ENCODE measurements at places on chromosomes 3 and 15.

DNA sequence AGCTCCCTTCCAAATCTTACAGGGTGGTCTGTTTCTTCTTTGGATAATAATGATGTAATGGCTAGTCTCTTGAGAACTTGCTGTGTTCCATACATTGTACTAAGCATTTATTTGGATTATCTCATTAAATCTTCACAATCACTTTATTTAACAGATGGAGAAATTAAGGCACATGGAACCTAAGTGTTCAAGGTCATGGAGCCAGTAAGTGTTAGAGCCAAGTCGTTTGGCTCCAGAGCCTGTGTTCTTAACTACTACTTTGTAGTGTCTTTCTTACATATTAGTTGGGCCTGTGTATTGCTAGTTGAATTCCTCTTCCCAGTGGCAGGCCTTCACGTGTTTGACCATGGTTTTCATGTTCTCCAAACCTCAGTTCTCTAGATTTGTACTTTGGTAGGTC is 177.8 kb downstream of the ATG7 start:
- no peak for DNase-seq

GRCh38 chr3:27573780-27574437 is 89.7 kb upstream of the SLC4A7 start:
- DNase-seq = no peak

DNA sequence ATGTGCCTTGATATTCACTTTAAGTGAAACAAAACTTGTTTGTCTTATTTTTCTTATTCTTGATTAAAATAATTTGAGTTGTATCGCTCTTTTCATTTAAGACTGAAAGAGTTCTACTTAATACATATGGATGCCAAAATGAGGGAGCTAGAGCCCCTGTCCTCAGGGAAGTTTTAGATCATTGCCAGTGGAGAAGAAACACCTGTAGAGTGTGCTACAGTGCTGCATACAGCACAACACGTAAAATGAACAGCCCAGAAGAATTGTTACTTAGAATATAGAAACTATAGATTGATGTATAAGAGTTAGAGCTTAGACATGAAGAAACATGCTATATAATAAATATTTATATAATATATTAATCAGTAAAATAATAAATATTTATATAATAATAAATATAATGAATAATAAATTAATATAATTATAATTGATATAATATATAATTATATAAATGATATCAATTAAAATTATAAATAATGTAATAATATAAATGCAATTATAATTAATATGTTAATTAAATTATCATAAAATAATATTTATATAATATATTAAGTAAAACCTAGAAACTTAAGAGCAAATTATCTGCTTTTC is 1234.7 kb downstream of the ROBO2 start:
- no peak for DNase-seq

GRCh38 chr15:77982127-77982490 is 95.4 kb downstream of the TBC1D2B start:
- DNase-seq = no peak

GRCh38 chr3:64079369-64080150 is 56.3 kb upstream of the PSMD6 start:
- no peak for DNase-seq

GRCh38 chr3:67239353-67239752 is 241.2 kb downstream of the KBTBD8 start:
- DNase-seq = no peak

DNA sequence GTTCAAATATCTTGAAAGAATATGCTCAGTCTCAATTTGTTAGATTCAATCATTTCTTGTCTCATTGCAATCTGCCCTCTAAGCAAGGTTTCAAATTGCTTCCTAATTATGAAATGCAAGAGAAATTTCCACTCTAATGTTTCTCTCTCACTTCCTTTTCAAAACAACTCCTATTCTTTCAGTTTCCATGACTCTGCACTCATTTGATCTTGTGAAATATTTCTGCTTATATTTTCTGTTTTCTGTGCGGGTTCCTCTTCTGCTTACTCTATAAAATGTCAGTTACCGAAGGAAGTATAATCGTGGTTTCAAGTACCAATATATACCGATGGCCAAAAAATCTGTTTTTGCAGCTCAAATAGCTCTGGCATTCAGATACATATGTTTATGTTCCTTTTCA is 521.9 kb upstream of the NAALADL2 start:
- no peak for DNase-seq

DNA sequence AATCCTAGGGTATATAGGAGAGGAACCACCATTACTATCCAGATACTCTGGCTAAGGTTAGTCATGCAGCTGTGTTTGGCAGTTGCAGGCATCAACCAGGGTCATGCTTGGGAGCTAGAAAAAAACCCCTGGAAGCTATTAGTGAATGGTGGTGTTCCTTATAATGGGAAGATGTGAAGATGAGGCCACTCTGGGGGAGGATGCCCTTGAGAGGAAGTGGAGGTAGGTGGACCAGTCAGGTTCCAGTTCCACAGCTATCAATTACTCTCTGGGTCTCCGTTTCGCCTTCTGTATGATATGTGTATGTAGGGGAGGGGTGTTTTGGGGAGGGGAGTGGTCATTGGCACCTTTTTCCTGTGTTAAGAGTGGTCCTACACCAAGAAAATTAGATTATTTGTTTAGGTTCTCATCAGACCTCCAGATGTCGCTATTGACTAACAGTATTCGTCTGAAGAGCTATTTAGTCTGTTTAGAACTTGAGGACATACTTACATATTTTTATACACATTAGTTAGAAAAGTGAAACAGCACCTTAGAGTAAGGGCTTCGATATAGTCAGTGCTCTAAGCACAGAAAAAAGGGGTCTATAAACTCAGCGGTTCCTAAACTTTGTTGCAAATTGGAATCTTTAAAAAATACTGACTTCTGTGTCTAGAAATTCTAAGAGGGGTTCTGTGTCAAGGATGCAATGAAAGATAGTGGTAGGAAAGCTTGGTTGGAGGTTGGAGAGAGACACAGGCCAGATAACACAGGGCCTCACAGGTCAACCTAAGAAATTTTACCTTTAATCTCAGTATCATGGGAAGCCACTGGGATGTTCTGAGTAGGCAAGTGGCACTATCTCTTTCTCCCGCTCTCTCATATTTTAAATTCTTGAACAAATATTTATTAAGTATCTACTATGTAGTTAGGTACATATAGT is 9.1 kb upstream of the HPS3 start:
- DNase-seq = no peak

DNA sequence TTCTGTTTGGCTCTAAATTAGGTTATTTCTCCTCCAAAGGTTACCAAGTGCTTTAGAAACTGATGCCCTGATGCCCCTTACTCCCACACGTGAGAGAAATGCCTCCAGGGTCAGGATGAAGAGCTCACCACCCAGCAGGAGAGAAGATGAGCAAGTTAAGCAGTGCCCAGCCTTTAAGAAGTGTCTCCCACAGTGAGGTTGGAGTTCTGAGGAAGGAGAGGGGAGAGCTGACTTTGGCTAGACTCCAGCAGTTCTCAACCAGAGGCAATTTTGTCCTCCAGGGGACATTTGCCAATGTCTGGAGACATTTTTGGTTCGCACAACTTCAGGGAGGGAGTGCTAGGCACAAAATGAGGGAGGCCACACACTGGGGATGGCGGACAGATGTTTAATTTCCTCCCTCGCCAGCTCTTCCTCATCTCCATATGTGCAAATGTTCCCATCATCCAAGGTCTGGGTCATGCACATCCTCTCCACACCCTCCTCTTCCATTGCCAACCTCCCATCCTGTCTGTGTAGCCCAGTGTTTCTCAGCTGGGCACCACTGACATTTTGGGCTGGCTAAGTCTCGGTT is 50.6 kb upstream of the SLC7A14 start:
- DNase-seq = no peak

GRCh38 chr15:33211176-33211808 is 16.8 kb upstream of the FMN1 start:
- DNase-seq = no peak

DNA sequence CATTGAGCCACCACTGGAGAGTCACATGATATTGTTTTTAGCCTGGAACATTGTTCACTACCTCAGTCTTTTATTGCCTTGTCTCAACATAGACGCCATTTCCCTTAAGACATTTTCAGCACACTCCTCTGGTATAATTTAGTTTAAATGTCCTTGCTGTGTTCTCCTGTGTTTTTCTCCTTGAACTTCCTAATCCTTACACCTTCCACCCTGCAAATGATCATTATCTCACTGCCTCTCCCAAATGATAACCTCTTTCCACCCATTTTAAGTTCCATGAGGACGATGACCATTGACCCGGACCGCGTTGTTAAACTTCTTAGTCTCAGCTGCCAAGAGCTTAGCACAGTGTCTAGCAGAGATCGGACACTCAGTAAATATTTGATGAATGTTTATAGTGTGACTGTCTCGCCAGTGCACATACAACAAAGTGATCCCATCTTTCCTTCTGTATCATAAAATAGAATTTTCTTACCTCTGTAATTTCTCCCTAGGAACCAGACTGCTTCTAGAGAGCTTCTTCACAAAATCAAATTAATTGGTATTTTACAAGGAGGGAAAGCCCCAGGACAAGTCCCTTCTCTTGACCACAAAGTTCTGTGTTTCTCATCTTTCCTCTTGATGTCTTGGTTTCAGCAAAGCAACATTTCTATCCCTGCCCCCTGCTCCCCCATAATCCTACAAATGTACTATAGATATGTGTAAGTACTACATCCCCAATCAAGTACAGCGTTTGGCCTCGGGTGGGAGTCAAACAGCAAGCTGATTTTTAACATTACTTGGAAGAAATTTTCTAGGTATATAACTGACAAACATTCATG is 429.6 kb downstream of the LPP start:
- DNase-seq = no peak

DNA sequence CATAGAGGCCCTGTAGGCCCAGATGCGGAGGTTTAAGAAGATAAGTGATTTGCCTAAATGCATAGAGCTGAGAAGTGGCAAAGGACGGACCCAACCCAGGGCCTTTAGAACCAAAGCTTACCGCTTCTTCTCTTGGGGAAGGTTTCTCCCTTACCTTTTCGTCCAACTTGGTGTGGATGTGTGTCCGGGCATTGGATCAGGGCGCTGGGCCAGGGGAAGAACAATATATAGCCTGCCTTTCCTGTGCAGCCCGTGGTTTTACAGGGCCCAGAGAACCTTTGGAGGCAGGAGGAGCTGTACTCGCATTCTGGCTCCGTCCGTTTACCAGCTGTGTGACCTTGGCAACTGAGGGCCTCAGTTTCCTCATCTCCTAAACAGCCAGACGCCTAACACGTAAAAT is 686 bp upstream of the P3H2 start:
- DNase-seq = no peak

DNA sequence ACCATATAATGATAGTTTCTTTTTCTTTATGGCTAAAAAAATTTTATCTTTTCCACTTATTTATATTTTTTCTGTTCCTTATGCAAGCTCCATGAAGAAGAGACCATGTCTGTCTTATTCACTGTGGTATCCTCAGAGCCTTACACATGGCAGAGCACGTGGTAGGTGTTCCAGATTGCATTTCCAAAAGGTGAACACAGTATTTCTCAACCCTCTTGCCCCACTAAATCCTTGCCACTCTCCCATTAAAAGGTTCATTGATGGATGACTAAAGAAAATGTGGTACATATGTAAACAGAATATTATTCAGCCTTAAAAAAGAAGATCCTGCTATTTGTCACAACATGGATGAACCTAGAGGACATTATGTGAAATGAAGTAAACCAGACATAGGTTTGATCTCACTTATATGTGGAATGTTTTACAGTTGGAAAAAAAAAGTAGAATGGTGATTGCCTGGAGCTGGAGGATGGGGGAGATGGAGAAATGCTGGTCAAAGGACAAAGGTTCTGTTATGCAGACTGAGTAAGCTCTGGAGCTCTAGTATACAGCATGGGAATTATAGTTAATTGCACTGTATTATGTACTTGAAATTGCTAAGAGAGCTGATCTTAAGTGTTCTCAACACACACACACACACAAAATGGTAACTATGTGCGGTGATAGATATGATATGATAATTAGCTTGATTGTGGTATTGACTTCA is 266.7 kb downstream of the CNTN3 start:
- DNase-seq = no peak

- no peak for DNase-seq
These were observed 74.7 kb downstream of the ZNF148 start for GRCh38 chr3:125300416-125300815.

GRCh38 chr3:169722724-169723123 is 42.1 kb downstream of the TERC start:
- DNase-seq = no peak

DNA sequence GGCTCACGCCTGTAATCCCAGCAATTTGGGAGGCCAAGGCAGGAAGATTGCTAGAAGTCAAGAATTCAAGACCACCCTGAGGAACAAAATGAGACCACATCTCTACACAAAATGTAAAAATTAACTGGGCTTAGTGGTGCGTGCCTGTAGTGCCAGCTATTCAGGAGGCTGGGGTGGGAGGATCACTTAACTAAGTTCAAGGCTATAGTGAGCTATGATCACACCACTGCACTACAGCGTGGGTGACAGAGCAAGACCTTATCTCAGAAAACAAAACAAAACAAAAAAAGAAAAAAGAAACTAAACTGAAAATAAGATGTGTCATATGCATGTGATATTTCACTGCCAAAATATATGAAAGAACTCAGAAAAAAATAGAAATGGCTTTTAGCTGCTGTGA is 243.3 kb upstream of the CCDC54 start:
- no peak for DNase-seq

GRCh38 chr15:27448986-27449385 is 478.0 kb downstream of the GABRG3 start:
- DNase-seq = no peak

- no peak for DNase-seq
These were observed 11.2 kb upstream of the KBTBD12 start for GRCh38 chr3:127903611-127904375.

DNA sequence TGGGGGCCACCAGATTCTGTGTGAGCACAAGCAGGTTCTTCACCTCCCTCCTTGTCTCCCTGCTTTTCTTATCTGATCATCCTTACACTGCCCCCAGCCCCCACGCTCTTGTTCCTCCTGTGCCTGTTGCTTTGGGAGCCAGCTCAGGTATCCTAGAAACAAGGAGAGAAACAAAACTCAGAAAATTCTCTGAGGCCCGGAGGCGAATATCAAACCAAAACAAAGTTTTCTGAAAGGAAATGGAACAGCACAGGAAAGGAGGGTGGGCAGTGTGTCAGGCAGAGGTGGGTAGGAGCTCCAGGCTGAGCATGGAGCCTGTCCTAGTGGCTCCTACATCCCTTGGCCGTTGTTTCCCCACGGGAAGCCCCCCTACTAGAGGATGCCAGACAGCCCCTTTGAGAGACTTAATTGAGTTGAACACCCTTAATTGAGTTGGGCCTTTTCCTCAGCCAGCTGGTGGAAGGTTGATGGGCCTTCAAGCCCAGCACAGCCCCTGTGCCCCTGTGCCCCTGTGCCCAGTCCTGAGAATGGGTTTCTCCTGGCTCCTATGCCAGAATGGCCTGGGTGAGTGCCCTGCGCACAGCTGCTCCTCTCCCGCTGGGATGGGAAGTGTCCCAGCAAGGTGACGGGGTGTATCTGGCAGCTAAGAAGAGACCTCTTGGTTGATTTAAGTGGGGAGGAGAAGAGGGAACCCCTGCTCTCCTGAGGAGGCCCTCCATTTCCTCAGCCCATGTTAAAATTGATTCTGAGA is 22.8 kb upstream of the JMJD7 start:
- no peak for DNase-seq

- DNase-seq = no peak
These were observed 31.3 kb downstream of the GPR176 start for GRCh38 chr15:39888809-39889208.
